AG04449 (cell line): ENCODE measurements at places on chromosomes 11 and 22.

GRCh38 chr11:25593221-25593620 lies 738.7 kb upstream of the ANO3 start:
- no peak for DNase-seq

- DNase-seq = no peak
Measured at GRCh38 chr22:27175021-27175838, 517.8 kb downstream of the MIAT start.

- DNase-seq = no peak
Measured at GRCh38 chr22:46090631-46091201, 59.6 kb upstream of the PPARA start.

DNA sequence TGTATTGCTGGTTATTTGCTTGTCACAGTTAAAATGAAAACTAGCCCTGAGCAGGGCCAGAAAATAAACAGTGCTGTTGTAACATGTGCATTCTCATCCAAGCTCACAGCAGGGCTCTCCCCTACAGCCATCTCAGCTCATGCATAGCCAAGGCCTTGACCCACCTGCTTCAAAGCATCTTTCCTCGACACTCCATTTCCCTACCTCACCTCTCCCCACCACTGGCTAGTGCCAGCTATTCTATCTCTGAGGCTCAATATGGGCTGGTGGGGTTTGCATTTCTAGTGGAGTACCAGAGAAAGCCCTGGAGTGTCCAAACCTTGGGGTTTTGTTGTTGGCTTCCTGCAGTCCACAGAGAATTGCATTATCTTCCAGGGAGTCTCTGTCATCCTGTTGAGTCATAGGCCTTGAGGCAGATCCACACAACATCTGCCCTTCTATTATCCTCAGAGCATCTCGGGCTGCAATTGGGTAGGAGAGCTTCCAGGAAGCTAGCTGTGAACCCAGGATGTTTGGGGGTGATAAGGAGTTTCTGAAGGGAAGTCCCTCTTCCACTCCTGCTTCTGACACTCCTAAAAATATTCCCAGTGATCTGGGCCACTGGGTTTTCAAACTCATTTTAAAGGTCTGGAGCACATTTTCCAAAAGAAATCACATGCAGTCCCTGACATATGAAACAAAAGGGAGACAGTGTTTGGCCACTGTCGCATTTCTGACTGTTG lies 36.1 kb upstream of the AMOTL1 start:
- DNase-seq = no peak

- DNase-seq = no peak
Measured at GRCh38 chr11:77435972-77436371, 37.9 kb downstream of the PAK1 start.

GRCh38 chr11:21810650-21811049 lies 382.2 kb upstream of the ANO5 start:
- DNase-seq = no peak

DNA sequence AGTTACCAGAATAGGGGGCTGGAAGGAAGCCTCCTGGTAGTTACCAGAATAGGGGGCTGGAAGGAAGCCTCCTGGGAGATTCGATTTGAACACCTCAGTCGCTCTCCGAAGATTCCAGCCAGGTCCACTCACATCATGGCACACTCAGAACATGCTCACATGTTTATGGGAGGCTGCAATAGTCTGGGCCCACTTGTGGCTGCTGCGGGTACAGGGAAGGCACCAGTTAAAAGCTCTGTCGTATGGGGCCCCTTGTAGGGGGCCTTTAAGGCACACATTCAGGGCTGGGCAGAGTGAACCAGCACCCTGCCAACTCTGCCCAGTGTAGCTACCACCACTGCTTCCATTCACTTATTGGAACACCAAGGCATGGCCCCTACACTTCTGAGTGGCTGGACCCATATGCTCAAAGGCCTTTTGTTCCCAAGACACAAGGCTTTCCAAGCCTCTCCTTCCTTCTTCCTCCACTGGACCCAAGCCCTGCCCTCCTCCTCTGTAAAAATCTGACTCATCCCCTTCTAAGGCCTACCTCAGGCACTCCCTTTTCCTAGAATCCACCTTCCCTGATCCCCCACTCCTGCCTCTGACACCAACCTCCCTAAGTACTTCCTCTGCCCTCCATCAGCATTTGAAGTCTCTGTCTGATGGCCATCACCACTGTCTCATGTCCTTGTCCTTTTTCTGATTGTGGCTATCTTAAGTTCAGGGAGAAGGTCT lies 28.0 kb downstream of the USP35 start:
- no peak for DNase-seq

DNA sequence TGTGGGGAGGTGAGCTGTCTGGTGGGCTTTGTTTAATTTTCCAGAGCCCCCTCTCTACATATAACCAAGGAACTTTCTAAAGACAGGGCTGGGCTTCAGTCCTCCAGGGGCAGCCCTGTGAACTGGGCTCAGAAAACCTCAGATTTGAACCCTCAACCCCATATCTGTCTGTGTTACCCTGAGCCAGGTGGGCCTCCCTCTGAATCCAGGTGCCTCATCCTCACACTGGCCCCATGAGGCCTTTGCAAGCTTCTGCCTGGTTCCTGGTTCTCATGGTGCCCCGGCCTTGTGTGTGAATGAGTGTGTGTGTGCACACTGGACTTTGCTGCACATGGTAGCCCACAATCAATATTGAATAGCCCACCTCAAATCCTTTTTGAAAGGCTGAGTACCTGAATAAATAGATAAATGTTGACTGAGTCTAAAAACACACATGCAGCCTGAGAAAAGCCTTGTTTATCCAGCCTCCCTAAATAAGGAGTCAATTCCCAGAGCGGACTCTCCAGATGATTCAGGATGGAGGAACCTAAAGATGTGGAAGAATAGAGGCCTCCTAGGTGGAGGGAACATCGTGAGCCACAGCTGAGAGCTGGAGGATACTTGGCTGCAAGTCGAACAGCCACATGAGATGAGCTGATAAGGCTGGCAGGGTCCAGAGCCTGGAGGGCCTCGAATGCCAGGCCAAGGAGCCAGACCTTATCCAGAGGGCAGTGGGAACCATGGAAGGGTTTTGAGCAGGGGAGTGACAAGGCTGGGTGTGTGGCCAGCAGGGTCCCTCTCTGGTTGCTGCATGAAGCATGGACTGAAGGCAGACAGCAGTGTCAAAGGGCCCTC lies 28.1 kb upstream of the P2RY2 start:
- DNase-seq = no peak

GRCh38 chr11:8333811-8334401 lies 70.2 kb upstream of the LMO1 start:
- DNase-seq = no peak

- no peak for DNase-seq
Measured at GRCh38 chr11:67321313-67321871, 18.1 kb downstream of the SSH3 start.

GRCh38 chr11:15965562-15966250 lies 390.6 kb downstream of the SOX6 start:
- DNase-seq = no peak
